ENCODE measurements at places on chromosomes 4 and X.
A peak's percentile ranks its signal among the peaks of the same experiment; 100 is the strongest.

- peak; percentile 27 for DNase-seq
Observed at GRCh38 chr4:56200275-56200674, 187.0 kb downstream of the AASDH start.

GRCh38 chrX:130746709-130747342 lies 156.2 kb downstream of the ENOX2 start:
- no peak for DNase-seq

- no peak for DNase-seq
Observed at GRCh38 chrX:100625985-100626491, 10.6 kb downstream of the TSPAN6 start.

- DNase-seq, result no peak
Observed at GRCh38 chr4:42159271-42160001, 7.0 kb upstream of the BEND4 start.

GRCh38 chrX:133850399-133850798 lies 135.0 kb downstream of the GPC3 start:
- no peak for DNase-seq

DNA sequence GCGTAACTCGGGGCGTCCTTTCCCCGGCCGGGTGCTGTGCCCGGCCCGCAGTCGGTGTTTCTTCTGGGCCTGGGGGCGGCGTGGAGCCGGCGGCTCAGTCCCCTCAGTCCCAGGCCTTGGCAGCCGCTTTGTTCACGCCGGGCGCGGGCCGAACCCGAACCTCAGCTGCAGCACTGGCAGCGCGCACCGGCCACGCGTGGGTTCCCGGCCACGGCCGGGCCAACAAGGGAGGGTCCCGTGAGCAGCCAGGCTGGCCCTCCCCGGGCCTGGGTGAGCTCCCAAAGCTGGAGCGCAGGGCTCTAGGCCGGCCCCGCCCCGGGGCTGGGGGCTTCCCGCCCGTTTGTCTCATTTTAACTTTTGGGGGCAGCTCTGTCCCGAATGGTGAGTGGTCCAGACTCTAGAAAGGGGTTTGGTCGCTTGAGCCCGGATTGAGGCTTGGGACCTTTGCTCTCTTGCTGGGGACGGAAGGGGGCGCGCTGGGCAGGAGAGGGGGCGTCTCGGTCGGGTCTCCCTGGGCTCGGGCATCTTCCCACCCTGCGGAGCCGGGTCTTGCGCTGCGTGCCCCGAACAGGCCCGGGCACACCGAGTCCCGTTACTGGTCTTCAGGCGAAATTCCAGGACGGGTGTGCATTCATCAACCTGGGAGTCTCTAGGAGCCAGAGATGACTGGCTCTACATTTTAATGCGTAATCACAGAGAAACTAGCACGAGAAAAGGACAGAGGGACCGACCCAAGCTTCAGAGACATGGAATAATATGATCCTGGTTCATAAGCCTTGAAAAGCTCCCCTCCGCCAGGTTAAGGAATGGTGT lies 177.1 kb downstream of the CBR4 start:
- DNase-seq, result peak; percentile 20

DNA sequence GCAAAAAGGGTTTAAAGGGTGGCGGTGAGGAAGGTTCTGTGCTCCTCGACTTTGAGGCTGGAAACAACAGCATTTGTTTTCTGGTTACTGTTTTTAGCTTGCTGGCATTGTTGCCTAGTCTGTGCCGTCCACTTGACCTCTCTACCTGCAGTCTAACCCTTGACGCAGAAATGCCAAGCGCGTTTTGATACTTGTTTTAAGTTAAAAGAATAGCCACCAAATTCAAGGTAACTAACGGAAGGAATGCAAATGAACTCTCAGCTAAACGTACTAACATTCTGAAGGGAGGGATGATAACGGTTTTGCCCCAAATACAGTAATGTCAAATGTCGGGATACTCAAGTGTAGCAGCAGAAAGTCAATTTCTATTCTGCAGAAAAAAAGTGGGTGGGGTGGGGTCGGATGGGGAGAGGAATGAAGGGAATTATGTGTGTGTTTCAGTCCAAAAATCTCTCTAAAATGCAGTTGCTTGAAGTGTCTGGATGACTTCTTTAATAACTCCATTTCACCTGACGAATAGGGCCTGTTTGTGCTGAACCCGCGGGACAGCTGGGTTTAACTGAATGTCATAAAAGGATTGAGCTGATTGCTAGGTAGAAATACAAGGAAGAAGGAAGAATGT lies 3.4 kb upstream of the NKX6-1 start:
- DNase-seq, result no peak

DNA sequence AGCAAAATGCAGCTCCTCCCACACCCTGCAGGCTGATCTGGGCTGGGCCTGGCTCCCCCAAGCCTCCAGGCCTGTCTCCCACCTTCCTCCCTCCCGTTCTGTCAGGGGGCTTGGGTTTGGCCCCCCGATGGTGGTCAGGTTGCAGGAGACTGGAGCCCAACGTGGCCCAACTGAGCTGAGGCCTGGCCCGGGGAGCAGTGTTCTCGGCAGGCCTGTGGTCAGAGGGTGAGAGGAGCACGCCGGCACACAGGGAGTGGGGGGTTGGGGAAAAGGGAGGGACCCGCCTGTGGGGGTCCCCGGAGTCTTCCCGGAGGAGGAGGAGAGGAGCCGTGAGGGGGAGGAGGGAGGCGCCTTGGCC lies 43.2 kb upstream of the NKX1-1 start:
- no peak for DNase-seq
